ENCODE measurements at places on chromosomes 6 and 20. TPM values are rescaled to one million over a fixed set of nuclear protein-coding genes. Genes with fewer than 3 reads are reported as not detected.

- H3K36me3 ChIP-seq = no peaks in the 10 kb centered on the region
- no peaks in the 10 kb centered on the region for H3K27me3 ChIP-seq
- no peak overlapping the region for H3K4me3 ChIP-seq
These were observed 393.7 kb downstream of the ZFAND3 start for GRCh38 chr6:38213251-38213658.

DNA sequence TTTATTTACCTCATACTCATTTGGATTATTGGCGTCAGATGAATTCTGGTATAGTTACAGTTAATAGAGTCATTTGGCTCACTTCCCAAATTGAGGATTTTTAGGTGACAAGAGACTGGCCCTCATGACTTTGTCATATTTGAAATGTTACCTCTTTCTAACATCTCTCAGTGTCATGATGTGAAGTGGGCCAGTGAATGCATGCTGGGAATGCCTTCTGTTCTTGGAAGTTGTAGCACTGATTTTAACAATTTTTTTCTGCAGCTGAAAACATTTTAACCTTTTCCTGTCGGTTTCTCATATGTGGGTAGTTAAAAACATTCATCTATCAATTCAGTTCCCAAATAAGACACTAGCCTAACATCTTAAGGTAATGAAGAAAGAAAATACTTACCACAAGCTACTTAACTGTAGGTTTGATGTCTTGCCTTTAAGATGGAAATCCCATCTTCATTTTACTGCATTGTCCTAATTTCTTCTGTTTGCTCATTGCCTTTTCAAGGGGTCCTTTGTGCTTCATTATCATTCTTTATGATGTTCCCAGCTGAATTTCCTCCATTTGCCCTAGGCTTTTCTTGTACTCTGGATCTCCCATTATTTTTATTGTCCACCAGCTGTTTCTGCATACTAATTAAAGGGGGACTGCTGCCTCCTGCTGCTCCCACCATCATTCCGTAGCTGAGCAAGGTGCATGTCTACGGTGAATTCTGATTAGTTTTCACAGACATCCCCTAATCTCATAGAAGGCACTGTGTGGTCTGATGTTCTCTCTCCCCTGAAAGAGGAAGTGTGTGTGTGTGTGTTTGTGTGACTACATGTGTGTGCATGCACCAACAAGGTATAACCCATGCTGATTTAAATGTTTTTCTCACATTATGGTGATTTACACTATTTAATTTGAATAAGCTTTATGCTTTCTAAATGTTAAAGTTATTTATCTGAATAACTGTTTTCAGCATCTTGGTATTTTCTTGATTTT is 109.5 kb downstream of the B3GAT2 start:
- H3K27me3 ChIP-seq = no peaks in the 10 kb centered on the region
- H3K27ac ChIP-seq = no peak overlapping the region
- DNase-seq = no peak
- no peak overlapping the region for H3K4me3 ChIP-seq
- no peaks in the 10 kb centered on the region for H3K36me3 ChIP-seq

DNA sequence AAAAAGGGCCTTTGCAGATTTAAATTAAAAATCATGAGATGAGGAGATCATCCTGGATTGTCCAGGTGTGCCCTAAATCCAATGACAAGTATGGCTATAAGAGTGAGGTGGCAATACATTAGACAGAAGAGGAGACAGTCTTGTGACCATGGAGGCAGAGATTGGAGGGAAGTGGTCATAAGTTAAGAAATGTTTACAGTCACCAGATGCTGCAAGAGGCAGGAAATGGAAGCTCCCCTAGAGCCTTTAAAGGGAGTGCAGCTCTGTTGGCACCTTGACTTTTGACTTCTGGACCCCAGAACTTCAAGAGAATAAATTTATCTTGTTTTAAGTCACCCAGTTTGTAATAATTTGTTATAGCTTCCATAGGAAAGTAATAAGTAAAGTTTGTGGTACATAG is 61.1 kb downstream of the HMGN3 start:
- H3K4me1 ChIP-seq = no peaks in the 10 kb centered on the region
- H3K27ac ChIP-seq = no peak overlapping the region
- H3K27me3 ChIP-seq = no peaks in the 10 kb centered on the region
- no peaks in the 10 kb centered on the region for H3K36me3 ChIP-seq
- H3K4me3 ChIP-seq = no peak overlapping the region
- no peak for DNase-seq

The ACSS1 gene
- polyA plus RNA-seq = 13.1 TPM

The BANF2 gene
- not detected for polyA plus RNA-seq

All from ovary (tissue), 10 donors.